Activated T-helper 2 cell treated with anti-CD3 and anti-CD28 coated beads, Interferon-gamma antibody, Interleukin-2, Interleukin-4, amounts not matched to agents 10 μg/mL and 5 μg/mL and 100 μg/mL, durations not matched to agents 14 hours and 24 hours and 36 hours (primary cell): ENCODE measurements at places on chromosomes 3 and 15. TPM values are rescaled to one million over a fixed set of nuclear protein-coding genes. Genes with fewer than 3 reads are reported as not detected.

DNA sequence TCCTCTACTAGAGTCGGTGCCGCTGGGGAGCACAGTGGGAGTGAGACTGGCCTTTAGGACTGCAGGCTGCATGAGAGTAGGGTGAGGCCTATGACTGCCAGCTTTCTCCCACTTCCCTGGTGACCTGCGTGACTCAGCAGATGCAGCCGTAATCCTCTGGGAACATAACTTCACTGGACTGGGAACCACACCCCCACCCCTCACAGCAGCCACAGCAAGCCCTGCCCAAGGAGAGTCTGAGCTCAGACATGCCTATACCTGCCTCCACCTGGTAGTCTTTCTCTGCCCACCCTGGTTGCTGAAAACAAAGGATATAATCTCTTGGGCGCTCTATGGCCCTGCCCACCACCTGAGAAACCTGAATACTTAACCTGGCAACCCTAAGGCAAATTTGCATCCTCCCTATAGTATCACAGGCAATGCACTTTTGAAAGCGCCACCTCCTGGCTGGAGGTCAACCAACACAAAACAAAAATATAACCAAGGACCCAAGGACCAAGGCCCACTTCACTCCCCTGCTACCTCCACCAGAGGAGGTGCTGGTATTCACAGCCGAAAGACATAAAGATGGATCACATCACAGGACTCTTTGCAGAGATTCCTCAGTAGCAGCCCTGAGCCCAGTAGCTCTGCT lies 308.9 kb downstream of the CTNNB1 start:
- no peak overlapping the region for H3K4me3 ChIP-seq
- peaks cover 4% of the 10 kb centered on the region for H3K4me1 ChIP-seq
- H3K27me3 ChIP-seq: no peaks in the 10 kb centered on the region
- no peaks in the 10 kb centered on the region for H3K36me3 ChIP-seq
- H3K27ac ChIP-seq: no peak overlapping the region
- no peak for DNase-seq

GRCh38 chr3:144055604-144056003 lies 84.0 kb downstream of the DIPK2A start:
- H3K36me3 ChIP-seq: no peaks in the 10 kb centered on the region
- DNase-seq: no peak
- no peak overlapping the region for H3K27ac ChIP-seq
- no peaks in the 10 kb centered on the region for H3K4me1 ChIP-seq
- H3K4me3 ChIP-seq: no peak overlapping the region

GRCh38 chr15:85031086-85031943 lies 49.7 kb downstream of the PDE8A start:
- peaks cover 36% of the 10 kb centered on the region for H3K4me1 ChIP-seq
- no peak for DNase-seq
- H3K4me3 ChIP-seq: no peak overlapping the region
- peak overlapping the region; percentile 4 for H3K27ac ChIP-seq

DNA sequence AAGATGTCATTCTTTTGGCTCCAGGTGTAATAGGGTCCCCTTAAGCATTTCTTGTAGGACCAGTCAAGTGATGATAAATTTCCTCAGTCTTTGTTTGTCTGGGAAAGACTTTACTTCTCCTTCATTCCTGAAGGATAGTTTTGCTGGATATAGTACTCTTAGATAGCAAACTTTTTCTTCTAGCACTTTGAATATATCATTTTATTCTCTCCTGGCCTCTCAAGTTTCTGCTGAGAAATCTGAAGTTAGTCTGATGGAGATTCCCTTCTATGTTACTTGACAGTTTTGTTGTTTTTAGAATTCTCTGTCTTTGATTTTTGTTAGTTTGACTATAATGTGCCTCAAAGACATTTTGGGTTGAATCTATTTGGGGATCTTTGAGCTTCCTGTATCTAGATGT lies 181.2 kb upstream of the HES1 start:
- no peaks in the 10 kb centered on the region for H3K36me3 ChIP-seq
- no peak overlapping the region for H3K4me3 ChIP-seq
- no peaks in the 10 kb centered on the region for H3K4me1 ChIP-seq

DNA sequence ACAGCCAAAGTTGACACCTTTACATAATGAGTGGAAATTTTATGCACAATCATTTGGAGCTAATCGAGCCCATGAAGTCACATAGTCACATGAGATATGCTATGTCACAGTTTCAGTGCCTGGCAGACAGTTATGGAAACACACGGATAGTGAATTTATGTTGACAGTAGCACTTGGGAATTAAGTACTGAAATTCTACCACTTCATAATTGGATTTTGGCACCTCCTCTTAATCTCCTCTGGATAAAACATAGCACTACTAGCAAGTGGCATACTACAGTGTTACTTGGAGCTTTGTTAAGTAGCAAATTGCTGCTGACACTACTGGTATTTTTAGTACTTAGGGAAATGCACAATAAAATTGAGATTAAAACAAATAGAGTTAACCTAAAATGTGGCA lies 1679.4 kb downstream of the OTOL1 start:
- no peaks in the 10 kb centered on the region for H3K36me3 ChIP-seq
- H3K4me1 ChIP-seq: no peaks in the 10 kb centered on the region
- H3K27me3 ChIP-seq: no peaks in the 10 kb centered on the region
- DNase-seq: no peak
- no peak overlapping the region for H3K4me3 ChIP-seq

DNA sequence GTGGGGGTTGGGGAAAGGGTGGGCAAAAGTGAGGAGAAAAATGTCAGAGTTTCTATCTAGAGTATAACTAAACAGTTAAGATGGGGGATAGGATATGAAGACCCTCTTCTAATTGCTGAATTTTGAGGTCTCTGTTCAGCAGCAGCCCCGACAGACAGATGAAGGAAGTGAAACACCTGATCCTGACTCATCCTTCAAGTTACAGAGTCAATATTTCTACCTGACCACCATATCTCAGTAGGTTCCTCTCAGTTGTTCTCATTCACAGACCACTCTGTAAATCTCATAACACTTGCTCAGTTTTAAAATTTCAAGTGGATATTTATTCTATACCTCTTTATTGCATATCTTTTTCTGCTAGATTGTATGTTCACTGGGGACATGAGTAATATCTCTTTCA lies 69.5 kb downstream of the CCDC54 start:
- no peak overlapping the region for H3K27ac ChIP-seq
- DNase-seq: no peak
- peaks cover 5% of the 10 kb centered on the region for H3K27me3 ChIP-seq
- no peak overlapping the region for H3K4me3 ChIP-seq
- H3K4me1 ChIP-seq: no peaks in the 10 kb centered on the region

GRCh38 chr3:128343287-128344051 lies 123.2 kb downstream of the DNAJB8 start:
- no peak for DNase-seq
- H3K4me1 ChIP-seq: no peaks in the 10 kb centered on the region
- no peak overlapping the region for H3K4me3 ChIP-seq
- no peaks in the 10 kb centered on the region for H3K27me3 ChIP-seq

- no peak overlapping the region for H3K4me3 ChIP-seq
- no peak overlapping the region for H3K27ac ChIP-seq
- no peak for DNase-seq
- H3K36me3 ChIP-seq: no peaks in the 10 kb centered on the region
- H3K4me1 ChIP-seq: no peaks in the 10 kb centered on the region
Observed at GRCh38 chr15:62320259-62320658, 155.2 kb upstream of the C2CD4B start.

DNA sequence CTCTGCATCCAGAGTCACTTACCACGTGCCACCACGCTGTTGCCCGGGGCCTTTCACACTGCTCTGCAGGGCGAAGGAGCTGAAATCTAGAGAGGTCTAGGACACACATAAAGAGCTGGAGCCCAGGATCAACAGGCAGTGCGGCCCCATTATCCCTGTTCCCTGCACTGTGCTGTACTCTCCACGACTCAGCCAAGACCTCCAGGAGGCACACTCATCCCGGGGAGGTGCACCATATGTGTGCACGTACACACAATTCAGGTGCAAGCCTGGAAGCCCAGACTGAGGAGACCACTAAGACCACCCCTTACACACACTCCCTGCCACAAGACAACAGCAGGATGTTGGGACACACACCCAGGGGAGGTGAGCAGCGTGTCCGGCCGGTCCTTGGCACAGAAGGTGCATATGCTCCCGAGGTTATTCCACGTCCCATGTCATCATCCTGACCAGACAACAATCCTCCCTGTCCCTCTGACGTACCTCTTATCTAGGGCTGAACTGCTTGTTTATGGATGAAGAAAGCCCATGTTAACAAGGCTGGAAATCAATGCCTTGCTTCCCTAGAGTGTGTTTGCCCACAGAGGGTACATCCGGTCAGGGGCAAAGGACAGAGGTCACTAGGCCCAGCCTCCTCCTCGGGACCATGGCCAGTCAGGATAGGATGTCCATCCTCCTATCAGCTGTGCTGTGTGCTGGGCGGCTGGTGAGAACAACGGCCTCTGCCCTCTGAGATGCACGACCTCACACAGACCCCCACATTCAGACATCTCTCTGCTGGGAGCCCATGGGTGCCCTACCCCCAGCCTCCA lies 16.1 kb downstream of the KLF15 start:
- H3K27me3 ChIP-seq: no peaks in the 10 kb centered on the region
- no peak overlapping the region for H3K27ac ChIP-seq
- no peaks in the 10 kb centered on the region for H3K4me1 ChIP-seq
- H3K4me3 ChIP-seq: no peak overlapping the region
- no peaks in the 10 kb centered on the region for H3K36me3 ChIP-seq
- peak; percentile 2 for DNase-seq

GRCh38 chr3:9347081-9347480 lies 15.8 kb upstream of the THUMPD3 start:
- no peaks in the 10 kb centered on the region for H3K27me3 ChIP-seq
- H3K4me3 ChIP-seq: no peak overlapping the region
- H3K27ac ChIP-seq: no peak overlapping the region
- no peaks in the 10 kb centered on the region for H3K4me1 ChIP-seq
- no peak for DNase-seq

DNA sequence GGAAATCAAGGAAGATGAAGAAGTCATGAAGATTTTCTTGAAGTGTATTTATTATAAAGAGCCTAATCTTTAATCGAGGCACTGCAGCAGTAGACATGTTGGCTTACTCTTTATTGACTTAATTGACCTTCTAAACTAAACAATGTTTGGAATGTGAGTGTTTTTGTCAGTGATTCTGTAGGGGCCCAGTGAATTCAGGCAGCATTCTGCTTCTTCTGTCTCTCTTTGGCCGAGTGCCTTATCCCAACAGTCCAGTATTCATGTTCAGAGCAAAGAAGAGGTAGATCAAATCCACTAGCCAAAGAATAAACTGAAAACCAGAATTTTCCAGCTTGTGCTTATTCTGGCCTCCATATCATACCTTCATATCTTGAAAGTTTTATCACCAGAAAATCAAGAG lies 55.7 kb downstream of the RLBP1 start:
- no peak overlapping the region for H3K4me3 ChIP-seq

- no peaks in the 10 kb centered on the region for H3K36me3 ChIP-seq
- no peak overlapping the region for H3K4me3 ChIP-seq
- peaks cover 8% of the 10 kb centered on the region for H3K27me3 ChIP-seq
- H3K4me1 ChIP-seq: no peaks in the 10 kb centered on the region
Observed at GRCh38 chr15:33636958-33637357, 326.2 kb downstream of the RYR3 start.

GRCh38 chr3:31705736-31706135 lies 173.0 kb downstream of the STT3B start:
- H3K4me1 ChIP-seq: peaks cover 10% of the 10 kb centered on the region
- no peak overlapping the region for H3K27ac ChIP-seq
- H3K4me3 ChIP-seq: no peak overlapping the region
- no peak for DNase-seq

GRCh38 chr15:70528270-70528706 lies 235.1 kb downstream of the UACA start:
- H3K4me3 ChIP-seq: peak overlapping the region; percentile 46
- DNase-seq: peak; percentile 70
- H3K4me1 ChIP-seq: peaks cover 29% of the 10 kb centered on the region
- peak overlapping the region; percentile 53 for H3K27ac ChIP-seq
- H3K27me3 ChIP-seq: peaks cover 8% of the 10 kb centered on the region

DNA sequence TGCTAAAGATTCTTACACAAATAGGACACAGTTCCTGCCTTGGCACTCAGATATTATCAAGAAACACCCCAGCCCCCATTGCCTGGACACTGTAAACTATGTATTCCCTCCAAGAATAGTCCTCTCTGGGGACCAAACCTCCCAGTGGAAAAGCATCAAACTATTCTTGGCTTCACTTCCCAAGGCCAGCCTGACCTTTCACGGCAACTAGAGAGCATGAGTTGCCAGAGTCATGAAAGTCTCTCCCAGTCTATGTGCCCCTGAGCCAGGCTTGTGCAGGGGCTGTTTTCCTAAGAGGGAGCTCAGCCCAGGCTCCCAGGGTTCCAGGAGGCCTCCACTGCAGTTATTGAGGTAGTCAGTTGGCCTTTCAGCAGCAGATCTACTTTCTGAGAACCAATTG lies 251.9 kb upstream of the TGFBR2 start:
- H3K27me3 ChIP-seq: peaks cover 13% of the 10 kb centered on the region
- peaks cover 5% of the 10 kb centered on the region for H3K36me3 ChIP-seq
- H3K4me1 ChIP-seq: peaks cover 61% of the 10 kb centered on the region
- no peak overlapping the region for H3K27ac ChIP-seq

DNA sequence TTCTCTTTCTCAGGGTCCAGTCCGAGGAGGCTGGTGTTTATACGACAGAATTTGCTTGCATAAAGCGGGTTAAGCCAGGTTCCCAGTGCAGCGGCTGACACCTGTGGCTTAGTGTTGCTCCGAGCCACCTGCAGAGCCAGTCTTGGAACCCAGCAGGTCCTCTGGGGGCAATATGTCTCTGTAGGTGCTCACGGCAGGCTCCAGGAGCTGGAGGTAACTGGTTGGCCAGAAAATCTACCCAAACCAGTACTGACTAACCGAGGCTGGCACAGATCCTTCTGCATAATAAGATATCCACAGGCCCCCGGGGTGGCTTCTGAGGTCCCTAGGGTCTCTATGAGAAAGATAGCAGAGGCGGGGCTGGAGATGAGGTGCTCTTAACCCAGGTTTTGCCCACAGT lies 3.2 kb downstream of the MGLL start:
- DNase-seq: no peak
- peaks cover 4% of the 10 kb centered on the region for H3K36me3 ChIP-seq
- peaks cover 29% of the 10 kb centered on the region for H3K27me3 ChIP-seq
- peaks cover 24% of the 10 kb centered on the region for H3K4me1 ChIP-seq

- peak within 1 kb of the TSS; percentile 97 for H3K4me3 ChIP-seq
- peaks cover 50% of the 10 kb centered on the region for H3K4me1 ChIP-seq
- H3K27ac ChIP-seq: peak within 1 kb of the TSS; percentile 98
- H3K36me3 ChIP-seq: peaks cover 47% of the 10 kb centered on the region
- DNase-seq: peak; percentile 84
Observed at GRCh38 chr15:38564557-38565286, at the start of gene RASGRP1. TSS of gene RASGRP1 (minus strand) at chr15:38564814. CDS start at chr15:38564628, 186 bp downstream.

PEX5L gene
- 0.05 and 0.25 TPM in 2 replicates for total RNA-seq

PIERCE2 gene
- total RNA-seq: not detected in 2 replicates

GOLGA6B gene
- not detected in 2 replicates for total RNA-seq

HRG gene
- total RNA-seq: not detected in 2 replicates

USP8 gene
- total RNA-seq: 57.2 and 57.4 TPM in 2 replicates

BMF gene
- total RNA-seq: 16.1 and 17.9 TPM in 2 replicates
